ENCODE measurements at places on chromosomes 6 and 20. TPM values are rescaled to one million over a fixed set of nuclear protein-coding genes. Genes with fewer than 3 reads are reported as not detected.

Gene MOXD1
- total RNA-seq = 2.2 TPM

Gene TXLNB
- 0.61 TPM for total RNA-seq

- DNase-seq = no peak
These were observed 1.4 kb downstream of the QKI start for GRCh38 chr6:163415620-163416556.

DNA sequence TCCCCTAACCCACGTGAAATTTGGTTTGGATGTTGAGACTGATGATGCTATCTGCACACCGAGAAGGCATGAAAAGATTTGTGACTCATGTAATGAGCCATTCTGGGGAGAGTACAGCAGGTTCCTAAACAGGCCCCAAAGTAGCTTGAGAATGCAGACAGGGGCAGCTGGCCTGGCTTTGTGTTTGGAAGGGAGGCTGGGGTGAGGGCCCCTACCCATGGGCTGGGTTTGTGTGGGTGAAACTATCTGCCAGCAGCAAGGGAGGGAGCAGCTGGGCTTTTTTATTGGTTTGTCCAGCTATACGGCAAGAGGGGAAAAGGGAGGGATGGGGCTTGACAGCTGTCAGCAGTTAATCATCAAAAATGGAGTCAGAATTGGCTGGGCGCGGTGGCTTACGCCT lies 87.0 kb upstream of the RNF24 start:
- no peak for DNase-seq

- DNase-seq = peak; percentile 53
These were observed 9.7 kb upstream of the BPIFB1 start for GRCh38 chr20:33273117-33273851.

DNA sequence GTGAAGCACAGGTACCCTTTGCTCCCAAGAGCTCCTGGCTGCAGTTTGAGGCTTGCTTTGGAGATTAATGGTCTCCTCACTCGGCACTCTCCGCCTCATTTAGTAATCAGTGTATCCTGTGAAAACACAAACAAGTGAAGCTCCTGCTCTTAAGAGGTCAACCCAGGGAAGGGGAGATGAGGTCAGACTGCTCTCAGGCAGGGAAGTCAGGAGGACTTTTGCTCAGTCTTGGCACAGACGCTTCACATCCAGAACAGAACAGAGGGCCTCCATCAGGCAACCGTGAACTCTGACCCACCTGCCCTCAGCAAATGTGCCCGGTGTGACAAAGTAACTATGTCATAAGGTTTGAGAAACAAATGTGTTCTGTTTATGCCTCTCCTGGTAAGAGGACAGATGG lies 428.8 kb upstream of the JARID2 start:
- no peak for DNase-seq

DNA sequence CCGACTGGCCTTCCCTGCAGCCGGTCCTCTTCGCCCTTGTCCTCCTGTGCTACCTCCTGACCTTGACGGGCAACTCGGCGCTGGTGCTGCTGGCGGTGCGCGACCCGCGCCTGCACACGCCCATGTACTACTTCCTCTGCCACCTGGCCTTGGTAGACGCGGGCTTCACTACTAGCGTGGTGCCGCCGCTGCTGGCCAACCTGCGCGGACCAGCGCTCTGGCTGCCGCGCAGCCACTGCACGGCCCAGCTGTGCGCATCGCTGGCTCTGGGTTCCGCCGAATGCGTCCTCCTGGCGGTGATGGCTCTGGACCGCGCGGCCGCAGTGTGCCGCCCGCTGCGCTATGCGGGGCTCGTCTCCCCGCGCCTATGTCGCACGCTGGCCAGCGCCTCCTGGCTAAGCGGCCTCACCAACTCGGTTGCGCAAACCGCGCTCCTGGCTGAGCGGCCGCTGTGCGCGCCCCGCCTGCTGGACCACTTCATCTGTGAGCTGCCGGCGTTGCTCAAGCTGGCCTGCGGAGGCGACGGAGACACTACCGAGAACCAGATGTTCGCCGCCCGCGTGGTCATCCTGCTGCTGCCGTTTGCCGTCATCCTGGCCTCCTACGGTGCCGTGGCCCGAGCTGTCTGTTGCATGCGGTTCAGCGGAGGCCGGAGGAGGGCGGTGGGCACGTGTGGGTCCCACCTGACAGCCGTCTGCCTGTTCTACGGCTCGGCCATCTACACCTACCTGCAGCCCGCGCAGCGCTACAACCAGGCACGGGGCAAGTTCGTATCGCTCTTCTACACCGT lies 6.1 kb downstream of the UBD start:
- DNase-seq = no peak

GRCh38 chr20:43721429-43722152 lies 5.2 kb downstream of the GTSF1L start:
- DNase-seq = no peak

DNA sequence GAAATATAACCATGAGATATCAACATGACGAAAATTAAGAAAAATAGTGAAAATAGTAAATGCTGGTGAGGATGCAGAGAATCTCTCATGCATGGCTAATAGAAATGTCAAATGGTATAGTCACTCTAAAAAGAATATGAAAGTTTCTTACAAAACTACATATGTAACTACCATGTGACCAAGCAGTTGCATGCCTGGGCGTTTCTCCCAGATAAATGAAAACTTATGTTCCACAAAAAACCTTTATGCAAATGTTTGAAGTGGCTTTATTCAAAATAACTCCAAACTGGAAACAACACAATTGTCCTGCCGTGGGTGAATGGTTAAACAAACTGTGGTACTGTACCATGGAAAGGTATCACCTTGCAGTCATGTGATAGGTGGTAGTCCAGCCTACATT lies 112.4 kb downstream of the HDGFL1 start:
- DNase-seq = no peak

- DNase-seq = no peak
These were observed 10.3 kb upstream of the IER3 start for GRCh38 chr6:30754631-30755030.
